ENCODE measurements at places on chromosomes 7 and 10. TPM values are rescaled to one million over a fixed set of nuclear protein-coding genes. Genes with fewer than 3 reads are reported as not detected.

GRCh38 chr10:69377933-69378332, 38.8 kb downstream of the TACR2 start:
- no peak for DNase-seq

PRKG1 gene
- 0.81 TPM for total RNA-seq

GRCh38 chr10:124194199-124194824, 100.9 kb upstream of the CHST15 start:
- no peak for DNase-seq

DNA sequence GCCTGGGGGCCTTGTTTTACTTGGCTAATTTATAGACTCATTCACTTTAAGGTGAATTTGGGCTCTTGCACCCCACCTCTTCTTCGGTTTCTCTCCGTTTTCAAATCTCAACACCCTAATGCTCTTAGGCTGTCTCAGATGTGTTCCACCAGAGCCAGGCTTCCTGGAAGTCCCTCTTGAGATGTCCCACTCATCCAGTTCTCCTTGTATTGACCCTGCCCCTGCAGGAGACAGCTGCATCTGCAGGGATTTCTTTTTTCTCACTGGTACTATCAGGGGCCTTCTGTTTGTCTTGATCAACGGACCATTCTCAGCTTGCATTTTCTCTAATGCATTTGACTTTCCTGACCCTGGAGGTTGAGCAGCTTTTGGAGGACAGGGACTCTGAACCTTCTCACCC, 279.5 kb downstream of the GALNT17 start:
- no peak for DNase-seq

ZNF248 gene
- 7.8 TPM for total RNA-seq

OPN1SW gene
- not detected for total RNA-seq

DNA sequence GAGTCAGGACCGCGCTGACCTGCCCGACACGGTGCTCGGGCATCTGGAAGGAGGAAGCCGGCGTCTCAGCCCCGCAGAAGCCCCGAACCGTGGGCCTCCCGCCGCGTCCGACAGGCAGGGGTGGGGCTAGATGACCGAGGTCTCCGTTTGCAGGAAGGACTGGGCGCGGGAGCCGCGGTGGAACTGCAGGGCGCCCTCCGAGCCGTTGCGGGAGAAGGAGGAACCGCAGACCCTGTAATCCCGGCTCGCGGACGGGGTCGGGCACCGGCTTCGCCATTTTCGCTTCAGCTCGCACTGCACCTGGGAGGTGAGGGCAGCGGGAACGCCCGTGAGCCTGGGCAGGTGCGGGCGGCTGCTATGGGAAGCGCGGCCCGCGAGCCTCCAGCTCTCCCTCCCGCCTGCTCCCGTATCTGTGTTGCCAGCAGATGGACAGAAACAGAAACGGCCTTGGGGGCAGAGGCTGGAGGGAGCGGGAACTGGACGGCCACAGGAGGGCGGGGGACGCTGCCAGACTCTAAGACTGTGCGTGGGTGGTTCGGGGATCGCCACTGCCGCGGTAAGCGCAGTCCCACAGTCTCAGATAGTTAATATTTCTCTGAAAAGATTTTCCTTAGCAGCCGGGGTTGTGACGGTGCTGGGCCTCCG, 114.1 kb downstream of the VIPR2 start:
- no peak for DNase-seq

- DNase-seq = peak; percentile 44
Observed at GRCh38 chr7:21365866-21366624, 61.8 kb upstream of the SP4 start.

- no peak for DNase-seq
Observed at GRCh38 chr10:58217612-58218011, 50.1 kb downstream of the IPMK start.

DNA sequence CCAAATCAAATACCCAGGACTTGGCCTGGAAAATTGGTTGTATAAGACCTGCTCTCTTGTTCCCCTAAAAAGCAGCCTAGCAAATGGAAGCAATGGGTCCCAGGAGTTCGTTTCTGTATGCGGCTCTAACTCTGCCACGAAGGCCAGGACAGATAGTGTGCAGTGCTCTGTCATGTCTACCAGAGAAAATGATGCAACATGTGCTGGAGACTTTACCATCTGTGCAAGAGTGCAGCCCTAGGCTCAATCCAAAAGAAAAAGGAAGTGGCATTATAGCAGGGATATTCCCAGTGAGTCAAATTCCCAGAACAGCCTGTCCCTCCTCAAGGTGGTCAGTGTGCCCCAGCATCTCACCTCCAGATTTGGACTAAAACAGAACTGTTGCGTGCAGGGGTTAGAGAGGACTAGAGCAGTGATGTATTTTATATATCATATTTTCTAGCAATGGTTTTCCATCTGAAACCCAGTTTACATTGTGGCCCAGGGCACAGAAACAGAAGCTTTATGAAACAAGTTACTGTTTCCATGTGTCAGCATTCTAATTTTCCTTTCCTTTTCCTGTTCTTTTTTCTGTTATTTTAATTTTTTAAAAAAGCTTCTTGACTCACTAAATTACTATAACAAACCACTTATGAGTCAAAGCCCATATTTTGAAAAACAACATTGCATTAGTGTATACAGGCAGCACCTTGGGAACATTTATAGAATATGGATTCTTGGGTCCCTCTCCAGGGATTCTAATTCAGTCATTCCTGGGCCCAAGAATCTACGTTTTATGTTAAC, 311.2 kb downstream of the RNLS start:
- no peak for DNase-seq

DNA sequence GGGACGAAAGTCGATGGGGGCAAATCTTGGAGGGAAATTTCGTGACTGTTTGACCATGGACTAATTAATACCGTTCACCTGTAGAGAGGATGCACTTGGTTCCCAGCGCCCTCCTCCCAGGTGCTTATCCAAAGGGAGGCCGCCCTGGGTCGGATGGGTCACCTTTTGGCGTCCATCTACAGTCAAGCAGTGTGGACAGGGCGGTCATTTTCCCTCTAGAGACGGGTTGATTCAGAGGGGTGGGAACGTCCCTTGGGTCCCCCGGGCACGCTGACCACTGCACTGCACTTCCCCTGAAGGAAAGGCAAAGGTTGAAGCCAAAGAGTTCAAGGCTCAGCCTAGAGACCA, 2.0 kb downstream of the PRR15 start:
- DNase-seq = no peak

DNA sequence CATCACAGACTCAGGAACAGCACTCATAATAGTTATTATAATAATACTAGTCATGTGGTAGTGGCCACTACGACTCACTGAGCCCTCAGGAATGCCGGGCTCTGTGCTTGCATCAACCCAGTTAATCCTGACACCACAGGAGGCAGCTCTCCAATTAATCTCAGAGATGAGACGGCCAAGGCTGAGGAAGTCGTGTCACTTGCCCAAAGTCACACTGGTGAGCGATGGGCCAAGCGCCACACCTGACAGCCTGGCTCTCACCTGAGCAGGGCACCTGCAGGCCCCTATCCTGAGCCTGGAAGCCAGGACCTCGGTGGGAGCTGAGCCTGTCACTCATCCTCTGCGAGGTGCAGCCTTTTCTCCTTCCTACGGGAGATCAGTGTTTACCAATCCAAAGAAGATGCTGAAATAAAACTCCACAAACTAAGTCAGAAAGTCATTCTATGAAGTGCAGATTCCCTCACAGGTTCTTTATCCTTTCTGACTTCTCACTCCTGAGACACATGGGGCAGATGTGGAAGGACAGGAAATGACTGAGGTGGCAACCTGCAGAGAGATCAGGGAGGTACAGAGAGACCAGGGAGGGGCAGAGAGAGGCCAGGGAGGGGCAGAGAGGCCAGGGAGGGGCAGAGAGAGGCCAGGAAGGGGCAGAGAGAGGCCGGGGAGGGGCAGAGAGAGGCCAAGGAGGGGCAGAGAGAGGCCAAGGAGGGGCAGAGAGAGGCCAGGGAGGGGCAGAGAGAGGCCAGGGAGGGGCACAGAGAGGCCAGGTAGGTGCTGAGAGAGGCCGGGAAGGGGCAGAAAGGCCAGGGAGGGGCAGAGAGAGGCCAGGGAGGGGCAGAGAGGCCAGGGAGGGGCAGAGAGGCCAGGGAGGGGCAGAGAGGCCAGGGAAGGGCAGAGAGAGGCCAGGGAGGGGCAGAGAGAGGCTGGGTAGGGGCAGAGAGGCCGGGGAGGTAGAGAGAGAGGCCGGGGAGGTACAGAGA, 38.5 kb downstream of the VIPR2 start:
- no peak for DNase-seq

- DNase-seq = no peak
Observed at GRCh38 chr10:103983367-103983911, 16.5 kb downstream of the SLK start.

DNA sequence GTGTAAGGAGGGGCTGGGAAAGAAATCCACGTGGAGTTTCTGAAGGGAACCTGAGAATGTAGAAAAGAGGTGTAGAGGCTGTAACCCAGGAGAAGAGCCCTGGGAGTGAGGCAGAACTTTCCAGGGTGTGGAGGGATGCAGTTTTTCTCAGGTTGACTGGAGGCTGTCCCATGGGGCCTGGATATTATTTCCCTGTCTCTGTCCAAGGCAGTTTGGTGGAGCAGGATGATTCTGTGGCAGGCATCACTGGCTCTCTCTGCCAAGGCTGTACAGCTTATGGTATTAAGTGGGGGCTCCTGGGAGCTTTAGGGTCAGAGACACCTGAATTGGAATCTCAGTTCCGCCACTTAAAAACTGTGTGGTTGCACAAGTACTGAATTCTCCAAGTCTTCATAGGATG, 81.6 kb downstream of the CHN2 start:
- DNase-seq = no peak

DNA sequence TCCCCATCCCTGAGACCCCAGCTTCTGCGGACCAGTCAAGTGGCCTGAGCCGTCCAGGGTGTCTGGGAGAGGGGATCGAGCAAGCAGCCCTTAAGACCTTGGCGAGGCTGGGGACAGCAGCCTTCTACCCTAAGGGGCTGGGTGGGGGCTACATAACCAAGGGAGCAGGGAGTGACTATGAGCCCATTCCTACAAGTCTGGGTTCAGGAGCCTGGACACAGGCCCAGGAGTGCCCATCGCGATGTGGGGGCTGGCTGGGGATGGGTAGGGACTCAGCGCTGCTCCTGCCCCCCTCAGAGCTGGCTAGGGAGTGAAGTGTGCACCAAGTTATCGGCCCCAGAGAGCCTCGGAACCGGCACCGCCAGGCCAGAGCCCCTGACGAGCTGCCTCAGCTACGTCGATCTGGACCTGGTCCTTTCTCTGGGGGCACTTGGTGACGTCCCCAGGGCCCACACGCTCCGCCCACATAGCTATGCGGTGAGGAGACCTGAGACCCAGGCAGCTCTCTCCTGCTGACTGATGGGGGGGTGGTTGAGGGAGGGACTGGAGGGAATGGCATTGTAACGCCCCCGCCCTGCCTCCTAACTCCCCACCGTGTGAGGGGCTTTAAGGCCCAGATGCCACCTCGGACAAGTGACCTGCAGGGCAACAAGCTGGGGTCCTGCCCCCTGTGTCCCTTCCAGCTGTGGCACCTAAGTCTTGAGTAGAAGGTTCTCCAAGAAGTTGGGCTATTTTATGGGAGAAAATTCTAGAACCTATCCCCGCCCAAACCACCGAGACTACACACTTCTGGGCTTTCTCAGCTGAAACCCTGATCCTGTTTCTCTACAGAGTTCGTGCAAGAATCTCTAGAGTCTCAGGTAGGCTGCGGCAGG, 2.5 kb downstream of the SAP25 start:
- DNase-seq = no peak

- no peak for DNase-seq
Observed at GRCh38 chr10:11685787-11686218, 56.4 kb upstream of the ECHDC3 start.

TMEM176A gene
- total RNA-seq = 0.10 TPM

DNA sequence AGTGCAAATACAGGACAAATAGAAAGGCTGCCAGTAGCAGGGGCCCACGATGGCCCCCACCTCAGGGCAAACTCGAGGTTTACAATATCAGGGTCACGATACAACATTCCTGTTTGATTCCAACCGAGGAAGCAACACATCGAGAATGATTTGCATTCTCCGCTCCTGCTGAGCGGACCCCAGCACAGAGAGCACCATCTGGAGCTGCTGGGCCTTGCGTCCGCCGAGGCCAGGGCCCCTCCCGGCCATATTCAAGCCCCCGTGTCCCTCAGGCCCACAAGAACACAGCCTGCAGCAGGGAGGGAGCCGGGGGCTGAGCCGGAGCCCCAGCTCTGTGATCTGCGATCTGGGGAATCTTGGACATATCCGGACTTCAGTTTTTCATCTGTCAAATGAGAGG, 84.3 kb downstream of the PRKAG2 start:
- no peak for DNase-seq

DNA sequence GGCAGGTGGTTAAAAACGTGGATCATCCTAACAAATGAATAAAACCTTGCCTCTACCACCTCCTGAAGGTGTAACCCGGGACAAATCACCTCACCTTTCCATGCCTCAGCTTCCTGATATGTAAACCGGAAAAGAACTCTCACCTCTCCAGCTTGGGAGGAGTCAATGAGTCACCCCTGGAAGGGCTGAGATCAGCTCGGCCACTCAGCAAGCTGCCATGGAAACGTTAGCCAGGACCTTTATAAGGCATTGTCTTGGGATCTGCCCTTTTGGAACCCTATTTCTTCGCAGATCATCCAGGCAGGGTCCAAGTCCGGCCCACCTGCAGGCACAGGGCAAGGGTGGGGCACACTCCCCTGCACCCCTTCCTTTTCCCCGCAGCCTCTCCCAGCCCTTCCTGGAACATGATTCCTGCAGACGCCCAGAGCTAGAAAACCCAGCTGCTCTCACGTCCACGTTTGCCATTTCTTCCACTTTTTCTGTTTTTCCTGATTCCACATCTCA, 81.6 kb upstream of the PFKP start:
- DNase-seq = peak; percentile 11

DNA sequence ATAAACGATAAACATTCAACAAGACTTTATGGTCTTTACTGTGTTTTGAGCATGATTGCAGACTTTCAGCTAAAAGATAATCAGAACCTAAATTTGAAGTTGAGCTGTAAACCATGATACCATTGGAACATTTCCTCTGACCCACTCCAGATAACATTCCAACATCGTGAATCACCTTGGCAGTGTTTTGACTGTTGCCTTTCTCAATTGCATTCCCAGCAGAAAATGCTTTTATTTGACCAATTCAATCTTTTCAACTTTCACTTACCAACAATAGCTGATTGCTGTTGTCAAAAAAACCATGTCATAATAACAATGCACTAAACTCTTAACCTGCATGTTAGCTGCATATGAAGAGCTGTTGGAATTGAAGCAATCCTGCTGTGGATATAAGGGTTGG, 165.5 kb downstream of the MDFIC start:
- peak; percentile 33 for DNase-seq

DNA sequence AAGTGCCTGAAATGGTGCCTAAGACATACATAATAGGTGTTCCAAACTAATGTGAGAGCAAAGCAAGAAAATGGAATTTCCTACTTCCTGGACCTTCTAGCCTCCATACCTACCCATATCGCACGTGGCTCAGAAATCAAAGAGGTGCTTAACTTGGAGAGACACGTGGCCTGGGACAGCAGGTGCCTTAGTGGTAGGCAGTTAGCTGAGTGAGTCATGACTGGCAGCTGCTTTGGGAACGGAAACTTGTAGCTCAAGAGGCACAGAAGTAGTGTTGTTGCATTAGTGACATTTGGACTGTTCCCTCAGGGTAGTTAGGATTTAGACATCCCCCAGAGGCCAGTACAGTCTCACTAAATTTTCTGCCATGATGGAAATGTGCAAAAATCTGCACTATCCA, 12.0 kb upstream of the BMPER start:
- DNase-seq = no peak

All from NCI-H460 (cell line).